ENCODE measurements at places on chromosomes 11 and 22.
A peak's percentile ranks its signal among the peaks of the same experiment; 100 is the strongest.

DNA sequence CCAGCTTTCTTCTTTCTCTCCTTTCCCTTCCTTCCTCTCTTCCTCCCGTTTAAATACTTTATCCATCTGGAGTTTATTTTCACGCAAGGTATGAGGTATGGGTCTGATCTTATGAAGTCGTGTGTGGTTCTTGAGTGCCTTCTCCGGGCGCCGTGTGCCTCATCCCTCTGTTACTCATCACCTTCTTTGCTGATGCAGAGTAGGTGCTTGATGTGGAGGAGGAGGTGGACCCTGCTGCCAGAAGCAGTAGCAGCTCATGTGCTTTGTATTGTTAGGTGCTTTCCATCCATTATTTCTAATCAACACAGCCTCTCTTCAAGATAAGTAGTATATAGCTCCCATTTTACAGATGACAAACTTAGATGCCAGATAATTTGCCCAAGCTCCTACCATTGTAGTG lies 47.0 kb downstream of the TNRC6B start:
- DNase-seq = no peak

GRCh38 chr11:100676901-100677300 lies 10.2 kb upstream of the ARHGAP42 start:
- DNase-seq = no peak

DNA sequence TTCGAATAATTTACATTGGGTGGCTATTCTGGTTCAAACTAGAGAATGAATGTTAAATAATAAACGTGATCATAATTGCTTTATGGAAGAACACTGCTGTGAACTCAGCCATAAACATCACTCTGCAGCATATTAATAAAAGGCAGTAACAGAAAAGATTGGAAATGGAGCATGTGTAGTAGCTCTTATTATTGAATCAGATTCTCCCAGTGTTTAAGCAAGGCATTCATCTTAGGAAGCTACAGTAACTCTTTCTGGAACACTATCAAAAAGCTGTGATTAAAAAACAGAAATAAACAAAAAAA lies 34.7 kb downstream of the ELMOD1 start:
- no peak for DNase-seq

GRCh38 chr11:81941998-81942397 lies 791.7 kb downstream of the FAM181B start:
- DNase-seq = no peak

- DNase-seq = no peak
Observed at GRCh38 chr11:68757711-68758110, 6.4 kb upstream of the TESMIN start.

- DNase-seq = no peak
Observed at GRCh38 chr11:50080256-50080655, 47.6 kb downstream of the OR4C45 start.

DNA sequence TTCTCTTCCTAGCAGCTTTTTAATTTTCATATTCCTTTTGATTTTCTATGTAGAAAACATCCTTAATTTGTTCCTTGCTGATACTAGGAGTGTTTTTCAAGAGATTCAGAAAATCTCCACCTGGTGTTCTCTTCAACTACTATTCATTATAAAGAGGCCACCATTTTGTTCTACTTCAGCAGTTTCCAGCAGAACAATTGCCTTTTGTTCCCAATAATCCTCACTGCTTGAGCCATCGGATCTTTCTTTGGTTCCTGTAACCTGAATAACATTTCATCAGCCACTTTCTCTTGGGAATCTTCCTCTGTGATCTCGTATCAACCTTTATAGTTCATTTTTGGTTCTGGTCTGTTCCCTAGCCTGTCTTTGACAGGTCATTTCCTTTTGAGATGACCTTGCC lies 1.8 kb upstream of the OR10A5 start:
- DNase-seq = no peak

DNA sequence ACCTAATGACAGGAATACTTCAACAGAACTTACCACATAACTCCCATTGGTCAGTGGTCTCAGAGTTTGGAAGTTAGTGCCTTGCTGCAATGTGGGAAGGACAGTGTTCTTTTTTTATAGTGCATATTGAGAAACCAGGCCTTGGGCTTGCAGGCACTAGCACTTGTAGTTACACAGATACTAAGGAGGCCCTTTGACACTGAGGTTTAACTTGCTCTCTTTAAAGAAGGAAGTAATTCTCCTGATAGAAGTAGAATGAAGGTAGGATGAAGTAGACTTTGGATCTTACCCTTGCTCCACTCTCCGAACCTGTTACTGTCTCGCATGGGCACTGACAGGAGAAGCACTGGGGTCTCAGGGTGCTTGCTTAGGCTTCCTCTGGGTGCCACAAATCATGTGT lies 31.0 kb upstream of the ST14 start:
- DNase-seq = no peak

GRCh38 chr22:49257551-49257961 lies 570.1 kb downstream of the BRD1 start:
- DNase-seq = no peak

- DNase-seq = no peak
Observed at GRCh38 chr11:76493626-76494539, 49.1 kb downstream of the EMSY start.

GRCh38 chr11:22497474-22497873 lies 128.1 kb downstream of the FANCF start:
- no peak for DNase-seq

GRCh38 chr22:49349841-49350381 lies 477.8 kb downstream of the BRD1 start:
- no peak for DNase-seq

DNA sequence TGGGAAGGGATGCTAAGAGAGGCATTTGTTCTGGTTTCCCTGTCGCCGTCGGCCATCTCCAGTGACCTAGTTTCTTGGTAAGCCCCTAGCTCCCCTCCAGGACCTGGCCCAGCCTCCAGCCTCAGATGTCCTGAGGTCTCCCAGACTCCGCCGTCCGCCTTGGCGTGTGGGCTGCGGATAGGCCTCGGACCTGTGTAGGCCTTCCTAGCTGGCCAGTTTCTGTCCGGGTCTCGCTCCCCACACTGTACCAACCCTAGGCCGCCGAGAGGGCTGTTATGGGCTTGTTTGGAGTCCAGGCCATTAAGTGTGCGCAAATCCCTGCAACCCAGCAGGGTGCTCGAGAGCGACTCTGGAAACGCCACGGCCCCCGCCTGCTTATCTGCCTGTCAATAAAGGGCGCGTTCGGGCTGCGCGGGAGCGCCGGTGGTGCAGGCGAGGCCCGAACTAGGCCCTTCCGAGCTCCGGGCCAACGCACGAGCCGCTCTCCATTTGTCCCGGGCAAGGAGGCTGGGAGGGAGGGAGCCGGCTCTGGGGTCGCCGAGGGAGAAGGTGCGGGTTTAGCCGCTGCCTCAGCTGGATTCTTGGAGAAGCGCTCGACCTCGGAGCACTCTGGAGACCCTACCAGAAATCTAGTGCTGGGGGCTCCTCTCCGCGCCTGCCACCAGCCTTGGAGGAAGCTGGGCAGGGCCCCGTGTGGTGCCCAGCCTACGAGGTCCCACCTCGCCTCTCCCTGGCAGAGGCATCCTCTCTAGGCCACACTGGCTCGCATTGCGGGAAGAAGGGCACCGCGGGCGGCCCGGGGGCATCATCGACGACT lies 8.7 kb upstream of the PAX6 start:
- DNase-seq = no peak

- DNase-seq = peak; percentile 24
Observed at GRCh38 chr11:125624756-125625213, at the start of gene CHEK1. Gene CHEK1 (plus strand): TSS chr11:125625163. CDS start chr11:125626769, 1,606 bp downstream.

DNA sequence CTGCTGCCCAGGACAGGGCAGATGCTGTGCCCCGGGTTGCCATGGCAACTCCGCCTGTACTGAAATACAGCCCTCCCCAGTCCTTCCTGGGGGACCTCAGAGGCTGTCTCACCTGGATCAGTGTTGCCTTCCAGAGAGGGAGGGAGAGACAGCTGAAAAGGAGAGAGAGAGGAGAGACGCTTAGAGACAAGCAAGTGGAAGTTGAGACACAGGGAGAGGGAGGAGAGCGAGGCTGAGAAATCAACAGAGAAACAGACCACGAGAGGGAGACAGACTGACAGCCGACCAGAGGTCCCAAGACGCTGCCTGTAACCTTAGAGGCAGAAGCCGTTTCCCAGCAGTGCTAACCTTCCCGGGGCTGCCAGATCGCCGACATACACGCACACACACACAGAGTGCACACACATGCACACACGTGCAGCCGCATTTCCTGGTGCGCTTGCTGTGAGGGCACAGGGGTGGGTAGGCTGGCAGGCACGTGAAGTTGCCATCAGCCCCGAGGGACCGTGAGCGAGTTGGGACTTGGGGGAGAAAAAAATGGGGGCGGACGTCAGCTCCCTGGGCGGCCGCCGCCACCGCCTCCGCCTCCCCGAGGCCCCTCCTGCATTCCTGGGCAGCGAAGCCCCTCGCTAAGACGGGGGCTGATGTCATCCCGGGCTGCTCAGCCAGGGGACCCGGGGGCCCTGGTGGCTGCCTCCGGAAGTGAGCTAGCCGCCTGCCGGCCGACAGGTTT lies 88.6 kb upstream of the CRYBB3 start:
- peak; percentile 90 for DNase-seq

DNA sequence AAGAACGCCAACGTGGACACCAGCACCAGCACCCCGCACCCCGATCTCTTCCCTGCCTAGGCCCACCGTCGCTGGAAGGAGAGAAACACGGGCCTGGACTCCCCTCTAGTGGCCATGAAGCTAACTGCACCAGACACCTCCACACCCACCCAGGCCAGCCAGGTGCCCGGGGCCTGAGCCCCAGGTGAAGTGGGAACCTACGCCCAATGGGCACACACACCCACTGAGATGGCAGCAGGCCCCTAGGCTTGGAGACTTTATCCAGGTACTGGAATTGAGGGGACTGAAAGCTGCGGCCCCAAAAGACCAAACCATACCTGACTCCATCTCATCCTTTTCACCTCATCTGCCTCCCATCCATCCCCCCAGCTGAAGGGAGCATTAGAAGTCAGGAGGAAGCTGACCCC lies 81.0 kb downstream of the BUD13 start:
- DNase-seq = peak; percentile 38

- no peak for DNase-seq
Observed at GRCh38 chr11:114057605-114058004, 1.9 kb upstream of the ZBTB16 start.

DNA sequence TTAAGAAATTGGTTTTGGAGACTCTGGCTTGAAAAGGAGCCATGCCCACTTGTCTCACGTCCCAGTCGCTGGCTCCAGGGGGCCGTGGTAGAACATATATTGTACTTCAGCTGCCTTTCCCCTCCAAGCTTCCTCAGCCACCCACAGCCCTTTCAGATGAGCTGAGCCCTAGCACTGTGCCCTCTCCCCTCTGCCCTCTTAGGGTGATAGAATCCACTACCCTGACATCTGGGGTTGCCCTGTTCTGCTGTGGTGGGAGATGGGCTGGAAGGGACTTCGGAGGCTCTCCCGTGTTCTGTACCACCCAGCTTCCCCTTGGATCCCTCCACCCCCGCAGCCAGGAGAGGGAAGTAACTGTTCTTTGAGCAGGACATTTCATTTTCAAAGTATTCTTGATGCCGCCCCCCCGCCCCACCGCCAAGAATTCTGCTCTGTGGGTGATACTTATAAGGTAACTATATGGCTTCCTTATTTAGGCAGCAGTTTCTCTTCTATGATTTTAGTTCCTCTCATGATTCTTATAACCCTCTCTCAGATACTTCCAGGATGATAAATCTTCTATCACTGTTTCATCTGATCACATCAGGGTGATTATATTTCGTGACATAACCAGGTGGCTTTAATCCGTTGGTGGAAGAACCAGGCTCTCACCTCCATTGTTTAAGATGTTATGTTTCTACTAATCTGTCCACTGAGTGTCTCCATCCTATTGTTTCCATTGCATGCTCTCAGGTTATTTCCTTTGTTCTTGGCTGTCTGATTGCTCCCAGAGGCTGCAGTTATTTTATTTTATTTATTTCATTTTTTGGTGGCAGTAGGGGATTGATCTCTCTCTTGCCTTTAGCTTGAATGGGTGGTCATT lies 24.1 kb downstream of the ZBTB16 start:
- no peak for DNase-seq

DNA sequence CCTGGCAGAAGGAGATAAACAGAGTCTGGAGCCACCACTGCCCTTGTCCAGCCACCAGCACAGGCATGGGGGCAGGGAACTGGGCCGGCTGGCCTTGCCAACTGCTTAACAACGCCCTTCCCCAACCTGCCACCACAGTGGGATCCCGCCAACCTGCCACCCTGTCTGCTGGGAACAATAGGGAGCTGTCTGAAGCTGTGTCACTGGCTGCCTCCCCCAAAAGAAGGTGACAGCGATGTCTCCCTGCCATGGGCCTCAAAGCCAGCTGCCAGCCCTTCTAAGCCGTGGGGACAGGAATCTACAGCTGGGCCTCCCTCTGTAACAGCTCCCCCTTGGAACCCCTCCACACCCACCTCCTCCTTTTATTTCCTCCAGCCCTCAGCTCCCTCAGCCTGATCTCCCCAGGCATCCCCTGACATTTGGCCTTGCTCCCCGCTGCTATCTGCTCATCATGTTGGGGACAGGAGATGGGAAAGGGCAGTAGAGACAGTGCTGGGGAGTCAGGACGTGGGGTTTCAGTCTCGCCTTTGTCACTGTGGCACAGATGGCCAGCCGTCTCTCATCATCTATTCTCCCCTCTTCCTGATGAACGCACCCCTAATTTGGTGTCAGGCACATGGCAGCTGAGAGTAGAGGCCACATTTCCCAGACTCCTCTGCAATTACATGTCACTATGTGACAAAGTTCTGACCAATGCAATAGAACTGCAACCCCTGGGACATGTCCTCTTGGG lies 51.3 kb upstream of the PRDM11 start:
- DNase-seq = no peak

GRCh38 chr22:26235792-26236487 lies 66.7 kb downstream of the SEZ6L start:
- DNase-seq = no peak

DNA sequence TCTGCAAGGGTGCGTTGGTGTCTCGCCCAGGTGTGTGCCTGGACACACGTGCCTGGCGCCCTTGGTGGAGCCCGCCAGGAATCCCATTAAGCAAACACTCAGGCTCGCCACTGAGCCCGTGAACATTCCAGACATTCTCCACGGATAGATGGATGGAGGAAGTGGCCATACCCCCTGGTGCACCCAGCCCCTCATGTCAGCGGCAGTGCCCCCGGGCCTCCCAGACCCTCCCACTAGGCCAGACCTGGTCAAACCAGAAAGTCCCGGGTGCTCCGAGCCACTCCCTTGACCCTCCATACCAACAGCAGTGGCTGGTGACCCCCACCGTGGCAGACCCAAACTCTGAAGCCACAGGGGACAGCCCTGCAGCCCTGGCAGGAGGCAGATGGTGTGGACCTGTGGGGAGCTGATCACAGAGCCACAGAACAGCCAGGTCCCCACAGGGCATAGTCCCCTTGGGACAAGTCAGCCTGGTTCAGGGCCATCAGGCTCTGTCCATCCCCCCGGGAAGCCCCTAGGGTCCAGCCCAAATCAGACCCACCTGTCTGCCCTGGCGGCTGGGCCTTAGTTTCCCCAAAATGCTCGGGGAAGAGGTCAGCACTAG lies 1.9 kb downstream of the EPS8L2 start:
- DNase-seq = no peak

DNA sequence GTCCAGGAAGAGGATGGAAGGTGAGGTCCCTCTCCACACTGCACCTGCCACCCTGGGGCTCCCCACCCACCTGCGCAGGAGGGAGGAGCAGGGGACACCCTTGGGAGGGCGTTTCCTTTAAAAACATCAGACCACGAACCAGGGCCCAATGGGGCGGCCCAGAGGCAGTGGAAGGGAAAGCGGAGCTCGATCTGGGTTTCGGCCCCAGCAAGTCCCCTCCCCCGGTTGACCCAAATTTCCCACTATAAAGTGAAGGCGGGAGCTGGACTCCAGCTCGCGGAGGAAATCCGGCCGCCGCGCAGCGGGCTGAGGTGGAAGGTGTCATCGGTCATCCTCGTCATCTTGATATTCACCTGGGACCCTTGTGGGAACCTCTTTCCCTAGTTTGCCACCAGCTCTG lies 99.3 kb downstream of the WNT7B start:
- DNase-seq = no peak

GRCh38 chr11:46071091-46071490 lies 50.2 kb downstream of the PHF21A start:
- no peak for DNase-seq
